Thoracic aorta (tissue), 2 donors: ENCODE measurements at places on chromosomes 1 and 21. TPM values are rescaled to one million over a fixed set of nuclear protein-coding genes. Genes with fewer than 3 reads are reported as not detected.

GPR25 gene
- not detected for total RNA-seq

OR6K3 gene
- not detected for total RNA-seq

BCAR3 gene
- 26.7 TPM for total RNA-seq

CFAP141 gene
- not detected for total RNA-seq

ITGB2 gene
- 161 TPM for total RNA-seq

CFH gene
- 381 TPM for total RNA-seq

TCHHL1 gene
- total RNA-seq, result not detected

SIM2 gene
- not detected for total RNA-seq

PLA2G4A gene
- total RNA-seq, result 8.8 TPM

KCNH1 gene
- total RNA-seq, result 0.21 TPM

TNNI3K gene
- total RNA-seq, result 6.6 TPM

SLC9C2 gene
- not detected for total RNA-seq

PTAFR gene
- 9.2 TPM for total RNA-seq

PLEKHG5 gene
- total RNA-seq, result 32.9 TPM

ZYG11A gene
- total RNA-seq, result not detected

OR2L8 gene
- not detected for total RNA-seq

CFHR1 gene
- total RNA-seq, result not detected
